Activated T-helper 1 cell treated with anti-CD3 and anti-CD28 coated beads, Interleukin-2, amount 50 U/mL, for 16 hours (primary cell): ENCODE measurements at places on chromosomes 1 and 21.

DNA sequence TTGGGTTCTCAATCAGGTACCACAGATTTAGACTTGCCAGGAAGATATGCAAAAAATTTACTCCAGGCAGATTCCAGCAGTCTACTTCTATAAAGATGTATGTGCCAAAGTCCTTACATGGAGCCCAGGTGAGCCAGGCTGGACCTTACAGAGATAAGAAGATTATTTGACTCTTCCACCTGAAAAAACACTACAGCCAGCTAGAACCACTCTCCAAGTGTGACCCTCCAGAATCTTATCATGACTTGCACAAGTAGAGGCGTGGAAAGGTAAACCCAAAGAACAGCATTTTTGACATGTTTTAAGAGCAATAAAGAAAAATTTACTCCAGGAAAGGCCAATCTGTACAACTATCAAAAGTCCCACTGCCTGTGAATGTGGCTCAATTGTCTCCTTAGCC, 146.8 kb upstream of the DPT start:
- DNase-seq = no peak

- DNase-seq = no peak
Measured at GRCh38 chr1:27487966-27488884, 1.7 kb downstream of the WASF2 start.

- no peak for DNase-seq
Measured at GRCh38 chr1:54325703-54326461, 80.3 kb downstream of the SSBP3 start.

DNA sequence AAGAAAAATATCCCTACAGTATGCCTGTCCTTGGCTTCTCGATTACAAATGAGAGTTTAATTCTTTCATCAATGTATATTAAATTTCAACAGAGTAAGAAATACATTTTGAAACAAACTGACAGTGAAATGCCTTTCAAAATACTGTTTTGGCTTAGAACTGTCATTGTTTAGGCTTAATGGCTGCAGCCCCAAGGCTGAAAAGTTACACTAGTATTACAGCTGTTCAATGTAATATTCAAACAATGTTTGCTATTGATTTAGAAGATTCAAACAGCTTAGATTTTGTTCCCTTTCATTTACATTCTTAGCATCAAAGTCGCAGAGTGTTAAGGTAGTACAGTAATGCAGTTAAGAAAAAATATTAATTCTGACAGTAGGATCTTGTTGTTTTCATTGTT, 882.9 kb upstream of the ADGRL2 start:
- DNase-seq = no peak

DNA sequence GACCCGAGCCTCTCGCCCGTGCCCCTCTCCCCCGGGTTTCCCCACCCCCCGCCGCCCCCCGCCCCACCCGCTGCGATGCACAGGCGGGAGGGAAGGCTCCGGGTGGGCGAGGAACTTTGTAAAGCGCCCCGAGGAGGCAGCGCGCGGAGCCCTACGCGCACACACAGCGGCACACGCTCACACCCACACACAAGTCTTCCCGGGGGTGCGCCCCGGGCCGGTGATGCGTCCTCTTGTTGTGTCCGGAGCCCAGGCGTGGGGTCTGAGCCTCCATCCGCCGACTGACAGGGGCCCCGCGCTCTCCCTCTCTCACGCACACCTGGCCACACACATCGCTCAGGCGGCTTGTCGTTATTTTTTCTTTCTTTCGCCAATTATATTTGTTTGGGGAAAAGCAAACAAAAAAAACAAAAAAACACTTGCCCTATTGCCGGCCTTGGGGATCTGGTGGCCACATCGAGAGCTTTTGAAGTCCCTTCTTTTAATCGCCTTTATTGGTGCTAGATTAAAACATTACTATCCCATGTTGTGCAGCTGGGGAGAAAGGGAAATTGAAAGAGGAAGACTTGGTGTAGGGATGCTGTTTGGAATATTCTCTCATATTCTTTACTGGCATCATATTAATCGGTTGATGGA, 770 bp downstream of the NTNG1 start:
- DNase-seq = no peak

GRCh38 chr21:30126576-30126975, 40.0 kb downstream of the CLDN17 start:
- no peak for DNase-seq

- no peak for DNase-seq
Measured at GRCh38 chr1:71666609-71667008, 585.8 kb upstream of the ZRANB2 start.

- DNase-seq = no peak
Measured at GRCh38 chr1:23701996-23702395, 10.4 kb downstream of the RPL11 start.

DNA sequence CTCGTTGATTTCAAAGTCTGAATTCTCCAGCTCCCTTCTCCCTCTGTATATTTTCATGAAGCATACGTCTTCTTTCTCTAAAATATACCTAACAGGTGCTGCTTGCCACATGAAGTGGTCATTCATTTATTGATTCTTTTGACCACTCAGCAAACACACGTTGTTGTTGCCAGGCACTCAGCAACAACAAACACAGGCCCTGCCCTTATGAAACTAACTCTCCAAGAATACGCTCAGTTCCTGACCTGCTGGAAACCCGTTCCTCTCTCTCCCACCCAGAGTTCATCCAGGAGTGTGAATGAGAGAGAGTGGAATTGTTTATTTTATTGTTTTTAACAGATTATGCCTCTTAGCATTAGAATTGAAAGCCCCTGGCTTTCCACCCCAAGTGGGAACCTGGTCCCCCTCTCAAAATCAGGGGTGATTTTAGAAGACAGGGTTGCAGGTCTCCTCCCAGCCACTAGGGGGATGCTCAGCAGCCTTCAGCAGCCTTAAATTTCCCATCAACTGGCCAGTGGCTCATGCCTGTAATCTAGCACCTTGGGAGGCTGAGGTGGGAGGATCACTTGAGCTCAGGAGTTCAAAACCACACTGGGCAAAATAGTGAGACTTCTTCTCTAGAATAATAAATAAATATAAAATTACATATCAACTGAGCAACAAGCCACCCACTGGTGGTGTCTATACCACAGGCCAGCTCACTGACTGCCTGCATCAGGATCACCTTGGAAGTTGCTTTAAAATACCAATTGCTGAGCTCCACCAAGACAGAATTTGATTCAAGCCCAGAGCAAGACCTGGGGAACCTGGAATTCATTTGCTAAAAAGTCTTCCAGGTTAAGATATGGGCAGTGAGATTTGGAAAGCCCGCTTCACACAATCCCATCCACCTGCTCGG, 181.0 kb upstream of the KLHDC7A start:
- no peak for DNase-seq

- DNase-seq = no peak
Measured at GRCh38 chr21:25313829-25314228, 293.5 kb downstream of the MRPL39 start.

- no peak for DNase-seq
Measured at GRCh38 chr1:220099826-220100225, 5.9 kb downstream of the IARS2 start.

GRCh38 chr1:83818916-83819315, 180.0 kb downstream of the TTLL7 start:
- no peak for DNase-seq

GRCh38 chr1:116671912-116672311, 4.4 kb upstream of the IGSF3 start:
- DNase-seq = no peak

- DNase-seq = no peak
Measured at GRCh38 chr21:46329796-46330195, 5.8 kb downstream of the PCNT start.

DNA sequence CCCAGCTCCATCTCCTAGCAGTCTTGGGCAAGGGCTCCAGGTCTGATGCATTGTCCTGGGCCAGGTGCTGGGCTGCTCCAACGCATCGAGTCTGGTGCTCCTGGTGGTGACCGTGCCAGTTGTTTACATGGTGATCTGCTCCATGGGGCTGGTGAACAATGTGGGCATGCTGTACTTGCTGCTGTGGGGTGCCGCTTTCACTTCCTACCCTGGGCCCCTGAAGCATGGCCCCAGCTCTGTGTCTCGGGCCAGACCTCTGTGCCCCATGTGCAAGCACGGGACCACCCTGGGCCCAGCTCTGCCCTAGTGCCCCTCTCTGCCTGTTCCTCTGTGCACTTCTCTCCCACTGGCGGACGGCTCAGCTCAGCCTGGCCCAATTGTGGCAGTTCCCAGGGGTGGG, 119.4 kb downstream of the MAST2 start:
- no peak for DNase-seq

DNA sequence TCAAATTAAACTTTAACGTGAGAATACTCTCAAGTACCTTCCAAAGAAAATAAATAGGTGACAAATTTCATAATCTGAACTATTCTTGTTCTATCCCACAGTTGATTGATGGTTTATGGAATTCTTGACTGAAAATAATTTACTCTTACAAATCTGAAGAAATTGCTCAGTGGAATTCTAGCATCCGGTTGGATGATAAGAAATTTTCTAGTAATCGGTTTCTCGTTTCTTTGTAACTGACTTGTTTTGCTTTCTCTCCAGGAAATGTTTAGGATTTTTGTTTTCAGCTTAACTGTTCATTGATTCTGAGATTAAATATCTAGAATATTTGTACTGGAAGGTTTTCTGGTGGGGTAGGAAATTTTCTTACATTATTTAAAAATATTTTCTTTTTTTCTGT, 558.9 kb upstream of the ADAMTS5 start:
- DNase-seq = no peak

DNA sequence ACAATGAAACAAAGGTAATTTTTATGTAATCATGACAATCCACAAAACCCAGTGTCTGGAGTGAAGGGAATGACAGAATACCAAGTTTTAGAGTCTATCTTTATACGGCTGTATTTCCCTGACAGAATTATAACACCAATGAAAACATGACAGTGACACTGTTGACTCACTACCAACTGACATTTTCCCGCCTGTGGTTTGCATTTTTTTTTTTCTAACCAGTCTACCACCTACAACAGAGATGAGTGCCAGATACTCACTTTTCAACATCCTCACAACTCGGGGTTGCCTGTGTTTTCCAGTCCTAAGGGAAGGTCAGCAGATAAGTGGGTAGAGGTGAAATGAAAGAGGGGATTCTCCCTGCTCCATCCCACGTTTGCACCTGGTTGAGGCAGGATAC, 118.9 kb downstream of the KCNJ6 start:
- no peak for DNase-seq

DNA sequence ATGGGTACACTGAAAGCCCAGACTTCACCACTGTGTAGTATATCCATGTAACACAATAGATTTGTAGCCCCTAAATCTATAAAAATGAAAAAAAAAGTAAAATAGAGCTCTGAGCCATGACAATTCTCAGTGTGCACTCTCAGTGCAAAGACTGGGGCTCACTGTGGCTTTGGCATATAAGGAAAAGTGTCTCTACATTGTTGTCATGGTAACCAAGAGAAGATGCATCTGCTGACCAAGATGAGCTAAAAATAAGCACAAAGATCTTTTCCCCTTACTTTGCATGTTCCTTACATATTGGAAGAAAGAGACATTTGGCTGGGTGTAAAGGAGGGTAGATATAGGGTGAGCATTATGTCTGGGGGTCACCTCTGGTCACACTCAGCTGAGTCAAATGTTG, 12.0 kb downstream of the PGLYRP4 start:
- DNase-seq = no peak

DNA sequence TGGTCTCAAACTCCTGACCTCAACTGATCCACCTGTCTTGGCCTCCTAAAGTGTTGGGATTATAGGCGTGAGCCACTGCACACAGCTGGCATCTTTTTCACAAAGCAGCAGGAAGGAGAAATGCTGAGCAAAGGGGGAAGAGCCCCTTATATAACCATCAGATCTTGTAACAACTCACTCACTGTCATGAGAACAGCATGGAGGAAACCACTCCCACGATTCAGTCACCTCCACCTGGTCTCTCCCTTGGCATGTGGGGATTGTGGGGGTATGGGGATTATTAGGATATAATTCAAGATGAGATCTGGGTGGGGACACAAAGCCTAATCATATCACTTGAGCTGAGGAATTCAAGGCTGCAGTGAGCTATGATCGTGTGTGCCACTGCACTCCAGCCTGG, 3.0 kb upstream of the MFSD2A start:
- DNase-seq = no peak

GRCh38 chr21:41511858-41512257, 3.9 kb upstream of the TMPRSS2 start:
- DNase-seq = no peak

DNA sequence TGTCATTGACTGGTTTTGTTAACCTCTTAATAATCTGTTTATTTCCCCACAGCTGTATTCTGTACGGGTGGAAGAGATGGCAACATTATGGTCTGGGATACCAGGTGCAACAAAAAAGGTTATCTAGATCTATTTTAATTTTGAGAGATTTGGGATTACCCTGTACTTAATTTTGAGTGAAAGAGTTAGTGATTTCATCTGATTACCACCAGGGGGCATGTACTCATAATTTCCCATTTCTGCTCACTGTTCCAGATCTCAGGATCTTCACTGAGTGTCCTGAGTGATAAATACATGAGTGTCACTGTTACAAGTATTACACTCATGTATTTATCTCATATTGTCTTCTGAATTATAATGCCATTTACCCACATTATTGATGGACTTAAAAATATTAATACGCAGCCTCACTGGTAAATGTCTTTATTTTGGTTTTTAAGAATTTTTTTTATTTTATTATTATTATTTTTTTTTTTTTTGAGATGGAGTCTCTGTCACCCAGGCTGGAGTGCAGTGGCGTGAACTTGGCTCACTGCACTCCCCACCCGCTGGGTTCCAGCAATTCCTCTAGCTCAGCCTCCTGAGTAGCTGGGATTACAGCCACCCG, 27.4 kb downstream of the DTL start:
- DNase-seq = no peak

- no peak for DNase-seq
Measured at GRCh38 chr1:175363031-175363430, 170.5 kb upstream of the KIAA0040 start.

GRCh38 chr1:208349694-208350330, 105.6 kb upstream of the PLXNA2 start:
- no peak for DNase-seq

DNA sequence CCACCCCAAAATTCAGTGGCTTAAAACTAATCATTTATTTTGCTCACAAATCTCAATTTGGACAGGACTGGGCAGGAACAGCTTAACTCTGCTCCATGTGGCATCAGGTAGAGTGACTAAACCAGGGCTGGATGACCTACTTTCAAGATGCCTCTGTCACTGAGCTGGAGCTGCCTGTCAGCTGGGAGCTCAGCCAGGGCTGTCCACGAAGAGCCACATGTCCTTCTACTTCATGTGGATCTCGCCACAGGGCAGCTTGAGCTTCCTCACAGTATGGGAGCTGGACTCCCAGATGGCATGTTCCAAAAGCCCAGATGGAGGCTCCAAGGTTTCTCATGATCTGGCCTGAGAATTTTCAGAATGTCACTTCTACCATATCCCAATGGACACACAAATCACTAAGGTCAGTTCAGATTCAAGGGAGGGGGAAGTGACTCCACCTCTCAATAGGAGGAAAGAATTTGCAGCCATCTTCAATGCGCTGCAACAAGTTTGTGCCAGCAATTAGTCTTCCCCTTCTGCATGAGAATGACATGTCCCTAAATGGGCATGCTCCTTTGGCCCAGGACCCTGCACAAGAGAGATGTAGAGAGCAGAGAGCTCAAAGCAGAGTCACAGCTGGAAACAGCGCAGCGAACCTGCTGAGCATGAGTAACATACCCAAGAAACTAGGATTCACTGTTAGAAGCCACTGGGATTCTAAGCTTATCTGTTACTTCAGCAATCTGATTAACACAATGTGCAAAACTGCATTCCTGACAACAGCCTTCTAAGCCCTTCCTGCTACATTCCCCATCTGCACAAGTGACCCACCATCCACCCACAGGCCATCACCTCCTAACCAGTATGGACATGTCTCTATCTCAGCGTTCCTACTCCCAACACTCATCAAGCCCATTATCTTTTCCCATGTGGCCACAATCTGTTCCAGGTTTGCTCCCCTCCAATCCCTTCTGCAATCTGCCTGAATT, 17.0 kb downstream of the HLCS start:
- DNase-seq = no peak

GRCh38 chr1:156191292-156191964, 2.5 kb upstream of the SLC25A44 start:
- no peak for DNase-seq
